ENCODE measurements at places on chromosomes 1 and 21.

DNA sequence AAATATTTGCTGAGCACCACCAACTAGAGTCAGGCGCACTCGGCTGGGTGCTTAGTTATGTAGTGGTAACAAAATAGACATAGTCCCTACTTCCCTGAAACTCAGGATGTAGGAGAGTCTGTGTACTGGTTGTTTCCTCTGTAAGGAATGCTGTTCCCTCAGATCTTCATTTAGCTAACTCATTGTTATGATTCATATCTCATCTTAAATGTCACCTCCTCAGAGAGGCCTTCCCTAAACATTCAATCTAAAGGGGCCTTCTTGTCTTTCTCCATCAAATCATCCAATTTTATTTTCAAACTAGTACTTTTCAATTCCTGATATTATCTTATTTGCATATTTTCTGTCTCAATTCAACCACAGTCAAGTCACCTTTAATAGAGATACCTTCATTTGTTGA, 132.9 kb downstream of the PIK3R3 start:
- DNase-seq, result no peak

DNA sequence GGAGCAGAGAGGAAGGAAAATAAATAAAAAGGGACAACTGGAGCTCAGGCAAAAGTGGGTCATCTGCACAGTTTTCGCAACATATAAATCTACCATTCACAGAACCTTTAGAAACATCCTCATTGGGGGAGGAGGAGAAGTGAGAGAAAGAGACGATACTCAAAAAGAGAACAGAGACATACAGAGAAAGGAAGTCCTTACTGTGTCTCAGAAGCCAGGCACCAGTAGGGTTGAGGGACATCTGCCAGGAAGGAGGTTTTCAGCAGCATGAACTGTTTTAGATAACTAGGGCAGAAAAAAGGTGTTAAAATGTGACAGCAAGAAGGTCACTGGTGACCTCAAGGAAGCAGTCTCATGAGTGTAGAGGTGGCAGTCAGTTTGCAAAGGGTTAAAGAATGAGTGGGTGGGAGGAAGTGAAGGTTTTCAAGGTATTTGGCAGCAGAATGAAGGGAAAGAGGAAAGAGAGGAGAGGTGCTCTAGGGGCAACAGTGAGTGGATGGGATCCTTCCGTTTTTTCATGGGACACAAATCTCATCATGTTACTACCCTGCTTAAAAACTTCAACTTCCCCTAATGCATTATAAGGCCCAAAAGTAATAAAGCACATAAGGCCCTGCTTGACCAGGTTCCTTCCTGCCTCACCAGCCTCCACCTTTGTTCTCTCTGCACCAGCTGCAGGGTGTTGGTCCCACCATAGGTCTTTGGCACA, 9.5 kb downstream of the JAK1 start:
- DNase-seq, result no peak

DNA sequence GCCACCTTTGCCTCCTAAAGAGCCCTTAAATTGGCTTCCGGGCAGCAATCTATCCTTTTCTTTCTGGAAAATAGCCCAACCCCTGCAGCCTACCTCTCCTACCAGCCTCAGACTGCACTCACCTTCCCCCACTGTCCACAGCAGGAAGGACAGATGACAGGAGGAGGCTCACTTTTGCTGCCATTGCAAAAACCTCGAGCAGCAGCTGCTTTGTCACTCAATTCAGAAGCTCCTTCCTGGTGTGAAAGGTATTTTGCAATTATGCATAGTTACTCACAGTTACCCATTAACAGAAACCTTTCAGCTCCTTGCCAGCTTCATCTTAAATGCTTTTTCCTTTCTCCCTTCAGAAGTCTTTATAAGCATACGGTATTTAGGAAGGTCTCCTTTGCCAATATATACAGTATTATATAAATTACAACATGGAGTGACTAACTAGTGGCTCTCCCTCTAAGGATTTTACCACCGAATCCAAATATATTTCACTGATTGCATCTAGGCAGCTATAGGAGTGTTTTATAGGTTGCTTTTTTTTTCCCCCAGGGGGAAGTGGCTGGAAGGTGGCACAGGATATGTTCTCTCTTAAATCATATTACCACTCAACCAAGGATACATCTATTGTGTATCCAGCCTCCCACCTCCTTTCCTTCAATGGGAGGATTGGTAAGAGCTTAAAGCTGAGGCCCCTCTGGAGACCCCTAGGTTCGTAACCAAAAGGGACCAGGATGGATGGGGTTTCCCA, 142.1 kb upstream of the IPO9 start:
- no peak for DNase-seq

- no peak for DNase-seq
These were observed 172.5 kb upstream of the GALNT2 start for GRCh38 chr1:229894532-229894931.

DNA sequence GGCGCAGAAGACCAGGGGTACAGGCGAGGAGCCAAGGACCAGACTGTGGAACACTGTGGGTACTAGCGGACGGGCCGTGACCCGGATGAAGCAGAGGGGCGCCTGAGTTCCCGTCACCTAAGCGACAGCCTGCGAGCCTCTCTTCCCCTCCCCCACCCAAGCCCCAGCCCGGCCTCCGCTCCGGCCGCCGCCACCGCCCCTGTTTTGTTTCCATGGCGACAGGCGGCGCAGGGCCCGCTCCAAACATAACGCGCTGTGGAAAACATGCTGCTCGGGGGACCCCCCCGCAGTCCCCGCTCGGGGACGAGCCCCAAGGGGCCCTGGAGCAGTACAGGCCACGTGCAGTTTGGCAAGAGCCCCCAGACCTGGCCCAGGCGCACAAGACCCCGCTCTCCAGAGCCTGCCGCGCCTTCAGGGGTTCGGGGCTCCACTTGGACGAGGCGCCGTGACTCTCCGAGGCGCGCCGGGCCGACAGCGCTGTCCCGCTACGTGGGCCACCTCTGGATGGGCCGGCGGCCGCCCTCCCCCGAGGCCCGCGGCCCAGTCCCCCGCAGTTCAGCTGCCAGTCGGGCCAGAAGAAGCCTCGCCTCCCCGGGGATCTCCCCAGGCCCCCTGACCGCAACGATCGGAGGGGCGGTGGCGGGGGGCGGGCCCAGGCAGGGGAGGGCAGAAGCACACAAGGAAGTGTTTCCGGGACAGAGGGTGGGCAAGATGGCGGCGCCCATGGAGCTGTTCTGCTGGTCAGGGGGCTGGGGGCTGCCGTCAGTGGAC, at the start of gene MTX1:
Gene MTX1, plus strand, starts transcription at position 155 of the 771 bp plus-strand sequence. Its CDS starts 110 bp downstream, at position 265.
- peak; percentile 90 for DNase-seq

DNA sequence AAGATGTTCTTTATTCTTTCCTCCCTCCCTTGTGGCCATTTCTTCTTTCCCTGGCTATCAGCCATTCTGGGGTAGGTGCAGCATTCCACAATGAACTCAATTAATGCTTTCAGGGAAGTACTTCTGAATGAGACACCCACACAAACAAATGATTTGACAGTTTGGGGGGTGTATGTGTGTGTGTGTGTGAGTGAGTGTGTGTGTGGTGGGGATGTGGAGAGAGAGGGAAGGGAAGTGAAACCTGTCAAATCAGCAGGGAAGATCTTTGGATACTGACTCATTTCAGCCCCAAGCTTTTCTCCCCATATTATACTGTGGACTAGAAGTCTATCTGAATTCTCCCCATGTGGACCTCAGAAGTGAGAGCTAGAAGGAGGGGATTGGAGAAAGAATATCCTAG, 154.9 kb upstream of the CD34 start:
- no peak for DNase-seq

DNA sequence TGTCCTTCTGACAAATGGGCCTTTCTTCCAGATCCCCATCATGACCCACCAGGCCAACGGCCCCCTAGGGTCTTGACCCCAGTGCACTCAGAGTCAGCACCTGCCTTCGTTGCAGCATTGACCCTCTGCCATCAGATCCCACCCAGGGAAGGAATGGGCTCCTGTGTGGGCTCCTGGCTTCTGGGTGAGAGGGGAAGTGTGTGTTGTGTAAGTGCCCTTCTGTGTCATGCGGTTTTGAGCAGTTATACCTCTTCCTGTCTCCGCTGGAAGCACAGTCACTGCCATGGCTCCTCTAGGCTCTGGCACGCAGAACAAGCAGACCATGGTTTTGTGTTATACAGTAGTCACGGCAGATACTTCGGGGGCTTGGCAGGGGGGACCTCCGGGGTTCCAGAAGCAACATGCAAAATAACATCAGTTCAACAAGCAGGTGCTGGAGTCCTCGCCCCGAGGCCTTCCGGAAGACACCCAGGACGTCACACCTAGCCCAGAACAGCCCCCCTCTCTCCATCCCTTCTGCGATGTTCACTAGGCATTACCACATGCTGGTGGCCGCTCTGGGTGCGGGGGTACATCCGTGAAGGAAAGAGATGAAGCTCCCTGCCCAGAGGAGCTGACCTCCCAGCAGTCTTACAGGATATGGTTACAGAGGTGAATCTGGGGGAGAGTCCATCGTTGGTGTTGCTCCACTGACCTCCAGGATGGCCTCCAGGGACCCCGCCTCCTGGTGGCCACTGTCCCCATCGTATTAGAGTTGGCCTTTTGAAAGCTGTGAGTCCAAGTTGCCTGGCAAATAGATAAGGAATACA, 17.4 kb upstream of the KCNAB2 start:
- no peak for DNase-seq

- no peak for DNase-seq
These were observed 77.9 kb upstream of the RRP15 start for GRCh38 chr1:218207194-218207593.

DNA sequence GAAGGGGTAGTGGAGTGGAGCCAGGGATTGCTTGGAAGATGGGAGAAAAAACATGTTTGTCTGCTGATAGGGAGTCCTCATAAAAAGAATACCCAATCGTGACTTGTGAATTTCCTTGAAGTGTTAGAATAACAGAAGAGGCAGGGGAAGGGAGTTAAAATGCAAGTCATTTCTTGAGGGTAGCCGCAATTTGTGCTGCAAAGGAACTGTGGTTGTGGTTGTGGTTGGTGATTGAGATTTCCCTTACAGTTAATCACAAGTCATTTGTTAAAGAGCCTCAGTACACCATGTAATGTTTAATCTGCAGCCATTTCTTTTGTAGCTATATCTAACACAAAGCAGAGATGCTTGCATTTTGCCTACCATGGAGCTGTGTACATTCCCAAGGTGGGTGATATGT, 38.5 kb upstream of the EGLN1 start:
- DNase-seq, result no peak

DNA sequence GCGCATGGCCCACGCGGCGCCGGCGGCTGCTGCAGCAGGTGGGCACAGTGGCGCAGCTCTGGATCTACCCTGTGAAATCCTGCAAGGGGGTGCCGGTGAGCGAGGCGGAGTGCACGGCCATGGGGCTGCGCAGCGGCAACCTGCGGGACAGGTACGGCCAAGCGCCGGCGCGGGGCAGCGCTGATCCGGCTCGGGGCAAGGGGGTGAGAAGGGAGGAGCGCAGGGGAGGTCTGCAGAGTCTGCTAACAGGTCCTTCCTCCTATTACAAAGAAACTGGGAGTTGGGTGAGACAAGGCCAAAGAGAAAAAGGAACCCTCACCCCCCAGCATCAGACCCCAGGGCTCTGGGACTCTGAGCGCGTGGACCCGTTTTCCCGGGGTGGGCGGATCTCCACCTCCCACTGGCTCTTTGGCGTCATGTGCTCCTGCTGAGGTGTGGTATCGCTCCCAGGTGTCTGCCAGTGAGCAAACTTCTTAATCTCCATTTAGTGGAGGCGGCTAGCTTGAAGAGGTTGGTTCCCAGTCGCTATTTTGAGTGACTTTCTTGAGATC, 431 bp downstream of the MTARC1 start:
- peak; percentile 67 for DNase-seq

- no peak for DNase-seq
These were observed 64.5 kb upstream of the PRRC2C start for GRCh38 chr1:171420810-171421209.

DNA sequence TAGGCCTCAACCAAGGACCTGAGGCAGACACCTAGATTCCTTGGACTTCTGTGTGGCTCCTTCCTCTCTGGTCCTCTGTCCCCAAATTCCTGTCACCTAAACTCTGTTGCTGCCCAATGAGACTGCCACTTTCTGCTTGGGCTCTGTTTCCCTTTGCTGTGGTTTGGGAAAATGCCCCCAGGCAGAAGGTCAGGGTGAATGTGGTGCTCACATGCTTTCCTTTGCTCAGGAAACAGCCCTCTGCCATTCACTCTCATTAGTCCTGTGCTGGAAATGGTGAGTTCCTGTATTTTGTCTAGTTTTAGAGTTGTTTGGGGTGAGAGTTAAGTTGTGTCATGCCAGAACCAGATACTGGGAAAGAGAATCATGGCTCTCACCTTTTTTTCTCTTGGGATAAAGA, 22.7 kb upstream of the SHE start:
- no peak for DNase-seq

DNA sequence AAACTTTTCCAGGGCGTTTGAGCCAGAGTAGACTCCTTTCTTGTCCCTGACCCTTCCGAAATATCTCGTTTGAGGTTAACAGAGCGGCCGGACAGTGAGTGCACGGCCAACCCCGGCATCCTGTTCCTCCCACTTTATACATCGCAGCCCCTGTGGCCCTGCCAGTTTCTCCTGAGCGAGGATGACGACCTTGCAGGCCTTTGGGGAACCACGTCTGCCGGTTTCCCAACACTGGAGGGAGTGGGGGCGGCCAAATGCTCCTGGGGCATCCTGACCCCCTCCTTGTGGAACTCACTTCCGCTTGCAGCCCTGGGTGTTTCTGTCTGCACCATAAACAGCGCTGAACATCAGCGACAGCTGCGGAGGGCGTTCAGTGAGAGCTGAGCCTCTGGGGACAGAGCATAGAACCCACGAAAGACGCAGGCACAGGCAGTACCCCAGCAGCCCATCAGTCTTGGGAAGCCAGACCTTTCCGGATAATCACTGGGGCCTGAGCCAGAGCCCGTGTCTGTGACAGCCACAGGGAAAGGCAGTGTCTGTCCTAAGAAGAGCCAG, 4.8 kb upstream of the KCNAB2 start:
- no peak for DNase-seq

DNA sequence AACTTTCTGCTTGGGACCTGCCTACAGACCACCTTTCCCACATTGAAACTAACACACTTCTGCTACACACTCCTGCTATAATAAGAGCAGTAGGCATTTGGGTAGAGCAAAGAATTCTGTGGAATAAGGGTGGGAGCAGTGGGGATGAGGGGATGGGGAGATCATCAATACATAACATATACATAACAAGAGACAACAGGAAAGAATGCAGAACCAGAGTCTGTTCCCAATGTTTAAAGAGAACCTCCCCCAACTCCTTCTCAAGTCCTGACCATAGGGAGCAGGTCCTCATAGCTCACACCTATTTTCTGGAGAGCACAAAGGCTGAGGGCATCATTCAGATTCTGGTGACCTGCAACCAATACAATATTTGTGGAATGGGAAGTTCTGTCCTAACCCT, 121.6 kb upstream of the BARHL2 start:
- DNase-seq, result no peak
